GM12891 (cell line): ENCODE measurements at places on chromosomes 3 and 15.

- DNase-seq = no peak
These were observed at the start of gene ANKRD28 for GRCh38 chr3:15797642-15798303. ANKRD28 (minus strand) TSS chr3:15797979; CDS start chr3:15796521, 1,458 bp downstream.

DNA sequence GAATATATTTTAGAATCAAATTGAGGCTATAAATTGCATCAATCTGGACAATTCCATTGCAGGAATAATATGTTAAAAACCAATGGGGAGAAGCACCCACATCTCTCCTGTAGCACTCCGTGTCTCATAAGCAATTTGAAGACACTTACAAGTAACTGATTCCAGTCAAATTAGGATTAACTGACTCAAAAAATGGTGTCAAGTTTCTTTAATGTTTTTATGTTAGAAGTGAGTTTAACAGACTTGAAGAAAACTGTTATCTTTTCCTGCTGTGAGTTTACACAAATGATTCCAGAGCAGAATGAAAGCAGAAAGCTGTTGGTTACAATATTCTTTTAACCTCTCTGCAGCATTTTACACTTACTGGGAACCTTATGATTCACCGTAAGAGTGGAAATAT, 23.2 kb downstream of the RLBP1 start:
- no peak for DNase-seq

DNA sequence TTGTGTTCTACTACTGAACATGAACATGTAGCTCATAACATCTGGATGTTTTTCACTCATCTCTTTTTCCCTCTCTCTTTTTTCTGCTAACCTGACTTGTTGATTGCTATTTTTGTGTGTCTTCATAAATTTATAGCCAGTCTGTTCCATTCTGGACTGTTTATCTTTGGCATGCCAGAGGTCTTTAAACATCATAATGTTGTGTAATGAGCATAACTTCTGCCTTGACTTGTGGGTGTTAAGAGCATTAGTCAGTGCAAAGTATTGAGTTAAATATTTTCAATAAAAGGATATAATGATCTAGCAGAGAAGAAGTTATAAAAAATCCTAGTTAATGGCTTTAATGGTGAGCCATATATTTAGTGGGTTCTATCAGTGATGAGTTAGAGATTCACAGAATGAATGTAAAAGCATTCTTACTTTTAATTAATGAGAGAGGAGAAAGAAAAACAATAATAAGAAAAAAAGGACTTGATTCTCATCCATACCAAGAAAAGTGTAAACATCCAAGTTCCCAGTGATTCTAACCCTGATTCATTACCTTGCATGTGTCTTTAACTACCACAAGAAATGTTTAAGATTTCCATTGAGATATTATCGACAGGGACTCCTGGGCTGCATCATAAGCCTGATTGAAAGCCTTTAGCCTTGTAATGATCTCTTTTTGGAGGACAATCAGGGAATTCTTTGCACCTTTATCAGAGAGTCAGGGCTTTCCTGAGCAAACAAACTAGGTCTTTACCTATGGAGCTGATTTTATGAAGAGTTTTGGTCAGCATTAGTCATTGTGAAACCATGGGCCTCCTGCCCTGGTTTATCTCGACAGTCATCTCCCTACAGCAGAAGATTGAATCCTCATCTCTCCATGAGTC, 22.9 kb downstream of the MITF start:
- DNase-seq = no peak

- no peak for DNase-seq
These were observed at the start of gene UCN2 for GRCh38 chr3:48563382-48563918. UCN2 (minus strand) TSS chr3:48563781; CDS start chr3:48563124, 657 bp downstream.

GRCh38 chr3:196073255-196073753, 8.6 kb downstream of the TFRC start:
- peak; percentile 34 for DNase-seq

DNA sequence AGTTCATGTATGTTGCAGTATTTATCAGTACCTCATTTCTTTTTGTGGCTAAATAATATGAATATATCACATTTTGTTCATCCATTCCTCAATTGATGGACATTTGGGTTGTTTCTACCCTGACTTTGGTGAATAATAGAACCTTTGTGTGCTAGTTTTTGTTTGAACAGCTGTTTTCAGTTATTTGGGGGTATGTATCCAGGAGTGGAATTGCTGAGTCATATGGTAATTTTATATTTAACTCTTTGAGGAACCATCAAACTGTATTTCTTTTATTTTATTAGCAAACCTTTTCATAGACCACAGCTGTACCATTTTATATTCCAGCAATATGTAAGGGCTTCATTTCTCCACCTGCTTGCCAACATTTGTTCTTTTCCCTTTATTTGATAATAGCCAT, 38.4 kb upstream of the RBM5 start:
- DNase-seq = no peak

GRCh38 chr3:49930922-49931321, 1.3 kb upstream of the MON1A start:
- DNase-seq = no peak

DNA sequence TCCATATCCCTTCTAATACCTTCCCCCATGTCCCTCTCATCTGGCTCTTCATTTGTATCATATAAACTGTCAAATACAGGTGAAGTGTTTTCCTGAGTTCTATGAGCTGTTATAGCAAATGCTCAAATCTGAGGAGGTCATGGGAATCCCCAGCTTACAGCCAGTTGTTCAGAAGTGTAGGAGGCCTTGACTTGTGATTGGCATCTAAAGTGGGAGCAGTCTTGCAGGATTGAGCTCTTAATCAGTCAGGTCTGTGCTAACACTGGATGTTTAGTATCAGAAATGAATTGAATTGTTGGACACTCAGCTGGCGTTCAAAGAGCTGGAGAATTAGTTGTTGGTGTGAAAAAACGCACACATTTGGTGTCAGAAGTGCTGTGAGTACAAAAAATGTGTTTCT, 65.0 kb downstream of the IFT57 start:
- DNase-seq = no peak

DNA sequence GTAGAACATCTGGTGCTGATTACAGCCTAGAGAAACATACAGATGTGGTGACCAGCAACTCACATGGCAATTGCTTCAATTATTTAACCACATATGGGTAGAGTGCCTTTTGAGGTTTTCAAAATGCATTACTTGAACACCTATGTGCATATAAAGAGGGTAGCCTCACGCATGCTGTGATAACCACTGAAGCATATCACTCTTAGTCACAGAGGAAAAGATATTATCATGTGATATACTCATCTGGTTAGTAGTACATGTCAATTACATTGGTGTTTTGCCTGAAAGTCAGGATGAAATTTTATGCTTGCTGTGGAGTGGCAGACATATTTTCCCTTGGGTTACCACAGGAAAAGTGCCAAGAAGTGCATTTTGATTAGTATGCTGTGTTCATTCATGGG, 459.3 kb upstream of the AGTR1 start:
- DNase-seq = no peak

GRCh38 chr3:56624725-56625124, 58.3 kb downstream of the TASOR start:
- DNase-seq = no peak
